ENCODE measurements at places on chromosomes 7 and 10.

DNA sequence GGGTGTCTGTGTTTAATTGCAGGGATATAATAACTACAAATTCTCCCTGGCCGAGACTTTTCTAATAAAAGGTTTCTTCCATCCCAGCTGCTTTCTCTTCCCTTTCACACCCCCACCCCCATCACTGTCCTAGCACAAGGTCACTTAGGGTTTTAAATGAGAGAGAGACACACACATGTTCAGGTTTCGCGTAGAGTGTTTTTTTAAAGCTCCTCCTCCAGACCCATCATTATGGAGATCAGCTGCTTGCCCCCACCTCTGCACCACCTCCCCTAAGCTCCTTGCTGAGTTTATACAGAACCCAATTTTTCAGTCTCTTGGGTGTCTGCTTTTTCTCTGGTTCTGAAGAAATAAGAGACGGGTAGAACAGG, 18.6 kb downstream of the LRMDA start:
- DNase-seq = no peak

DNA sequence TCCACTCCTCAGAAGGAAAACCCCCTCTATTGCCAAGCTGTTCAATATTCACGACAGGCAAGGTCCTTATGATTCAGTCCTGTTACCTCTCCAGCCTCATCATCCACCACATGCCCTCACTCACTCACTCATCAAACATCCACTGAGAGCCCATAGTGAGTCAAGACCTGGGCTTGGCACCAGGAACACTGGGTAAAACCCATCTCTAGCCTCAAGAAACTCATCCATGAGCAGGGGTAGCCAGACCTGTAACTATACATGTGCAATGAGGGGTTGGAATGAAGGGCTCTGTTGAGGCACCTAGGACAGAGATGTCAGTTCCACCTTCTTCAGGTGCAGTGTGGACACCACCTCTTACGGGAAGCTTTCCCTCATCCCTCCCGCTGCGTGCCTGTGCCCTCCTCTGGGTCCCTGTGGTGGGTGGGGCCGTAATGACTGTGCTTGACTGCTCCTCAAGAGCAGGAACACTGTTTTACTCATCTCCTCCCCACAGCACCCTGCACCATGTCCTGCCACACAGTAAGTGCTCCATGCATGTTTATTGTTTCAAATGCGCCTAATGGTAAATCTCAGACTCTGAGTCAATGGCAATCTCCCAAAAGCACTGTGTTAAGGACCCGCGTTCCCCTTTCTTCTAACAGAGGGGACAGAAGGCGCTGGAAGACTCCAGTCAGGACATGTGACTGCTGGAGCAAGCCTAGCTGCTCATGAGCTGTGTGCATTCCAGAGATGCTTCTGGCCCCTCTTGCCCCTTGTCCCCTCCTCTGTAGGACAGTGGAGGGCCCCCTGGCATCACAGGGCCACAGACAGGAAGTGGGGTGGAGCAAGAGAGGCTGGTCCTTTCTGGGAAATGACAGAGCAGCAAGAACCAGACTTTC, 95.4 kb downstream of the HIPK2 start:
- no peak for DNase-seq

DNA sequence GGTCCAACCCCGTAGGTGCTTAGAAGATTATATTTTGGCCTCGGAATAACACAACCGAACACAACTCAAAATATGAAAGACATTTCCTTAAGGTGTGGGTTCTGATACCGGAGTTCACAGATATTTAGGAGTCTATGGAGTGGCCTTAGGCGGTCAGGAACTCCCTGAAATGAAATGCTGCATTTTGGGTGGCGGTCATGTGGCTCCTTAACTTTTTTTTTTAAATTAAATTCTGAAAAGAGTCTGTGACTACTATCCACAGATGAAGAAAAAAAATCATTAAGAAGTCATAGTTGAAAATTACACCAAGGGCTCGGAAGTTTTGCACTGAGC, 290.9 kb upstream of the NFE2L3 start:
- DNase-seq = no peak

DNA sequence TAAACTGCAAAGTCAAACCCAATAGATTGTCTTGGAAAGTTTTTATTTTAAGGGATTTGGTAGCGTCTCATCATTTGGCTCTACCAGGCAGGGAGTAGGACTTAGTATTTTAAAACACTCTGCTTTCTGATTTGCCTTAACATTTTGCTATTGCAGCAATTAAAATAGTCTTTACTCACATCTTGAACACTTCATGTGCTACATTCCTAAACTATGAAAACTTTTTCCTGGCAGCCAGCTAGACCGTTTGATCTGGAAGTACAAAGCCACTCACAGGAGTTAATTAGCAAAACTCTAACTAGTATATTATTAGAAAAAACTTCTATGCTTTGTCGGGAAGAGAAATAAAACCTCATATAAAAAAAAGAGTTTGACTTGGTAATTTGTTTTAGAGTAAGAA, 111.4 kb downstream of the TFPI2 start:
- no peak for DNase-seq

GRCh38 chr10:129816656-129817045, 147.4 kb downstream of the EBF3 start:
- DNase-seq = no peak

GRCh38 chr10:49164559-49165188, 23.5 kb downstream of the TMEM273 start:
- peak; percentile 22 for DNase-seq

DNA sequence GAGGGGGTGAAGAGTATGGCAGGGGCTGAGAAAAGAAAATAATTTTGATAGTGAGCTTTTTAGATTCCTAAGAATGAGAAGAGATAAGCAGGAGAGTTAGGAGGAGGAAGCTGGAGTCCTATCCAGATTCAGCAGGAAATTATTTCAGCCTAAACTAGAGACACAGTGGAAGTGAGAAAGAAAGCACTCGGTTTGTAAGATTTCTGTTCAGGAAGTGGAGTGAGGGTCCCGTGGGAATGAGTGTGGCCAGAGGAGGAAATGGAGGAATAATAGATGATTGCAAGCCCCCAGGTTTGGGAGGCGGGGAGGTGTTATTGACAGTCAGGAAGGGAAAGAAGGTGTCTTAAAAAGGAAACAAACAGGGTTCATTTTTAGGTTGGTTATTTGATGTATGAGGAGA, 84.8 kb upstream of the NRP1 start:
- DNase-seq = no peak

- DNase-seq = no peak
Measured at GRCh38 chr7:5693529-5693928, 87.9 kb downstream of the RNF216 start.

GRCh38 chr7:149292462-149292823, 30.4 kb downstream of the ZNF783 start:
- DNase-seq = no peak

GRCh38 chr7:106294334-106294733, 9.6 kb upstream of the NAMPT start:
- no peak for DNase-seq

DNA sequence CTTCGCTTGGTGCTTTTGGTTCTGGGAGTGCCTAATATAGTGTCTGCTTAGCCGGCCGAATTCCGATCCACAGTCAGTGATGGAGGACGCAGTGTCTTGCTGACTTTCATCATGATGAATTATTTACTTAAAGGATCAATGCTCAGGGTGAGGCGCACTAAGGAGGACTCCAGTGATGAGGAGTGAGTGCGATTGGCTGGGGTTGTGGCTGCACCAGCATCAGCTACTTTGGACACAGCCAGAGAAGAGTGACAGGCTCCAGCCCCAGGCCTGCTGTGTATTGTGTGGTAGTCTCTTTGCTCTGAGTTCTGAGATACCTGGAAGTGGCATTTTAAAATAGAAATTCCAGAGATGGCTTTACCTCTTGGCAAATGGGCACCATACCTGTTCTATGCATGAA, 73.3 kb upstream of the ANLN start:
- no peak for DNase-seq

- no peak for DNase-seq
Measured at GRCh38 chr7:78179211-78179610, 380.6 kb downstream of the PHTF2 start.

GRCh38 chr10:112412696-112413095, 34.0 kb downstream of the ZDHHC6 start:
- DNase-seq = no peak

GRCh38 chr10:72417971-72418370, 63.3 kb upstream of the DNAJB12 start:
- DNase-seq = no peak
